ENCODE measurements at places on chromosomes 5 and 9. TPM values are rescaled to one million over a fixed set of nuclear protein-coding genes. Genes with fewer than 3 reads are reported as not detected.

The LMX1B gene
- not detected for total RNA-seq

- no peak for DNase-seq
Measured at GRCh38 chr5:53114988-53115387, 5.4 kb upstream of the MOCS2 start.

The FAM78A gene
- total RNA-seq: 0.03 TPM

DNA sequence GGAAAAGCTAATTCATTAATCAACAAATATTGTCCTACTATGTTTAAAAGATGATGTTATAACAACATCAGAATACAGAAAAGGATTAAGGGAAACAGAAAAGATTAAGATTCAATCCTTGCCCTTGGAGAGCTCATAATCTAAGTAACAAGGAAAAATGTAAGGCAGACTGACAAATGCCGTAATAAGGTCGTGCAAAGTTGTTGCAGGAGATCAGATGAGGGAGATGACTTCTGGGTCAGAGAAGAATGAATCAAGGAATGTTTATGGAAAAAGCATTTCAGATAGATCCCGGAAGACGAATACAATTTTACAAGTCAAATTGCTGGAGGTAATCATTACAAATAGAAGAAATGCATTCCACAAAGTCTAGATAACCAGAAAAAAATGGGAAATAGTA is 6.4 kb downstream of the ADAMTS6 start:
- DNase-seq: no peak

DNA sequence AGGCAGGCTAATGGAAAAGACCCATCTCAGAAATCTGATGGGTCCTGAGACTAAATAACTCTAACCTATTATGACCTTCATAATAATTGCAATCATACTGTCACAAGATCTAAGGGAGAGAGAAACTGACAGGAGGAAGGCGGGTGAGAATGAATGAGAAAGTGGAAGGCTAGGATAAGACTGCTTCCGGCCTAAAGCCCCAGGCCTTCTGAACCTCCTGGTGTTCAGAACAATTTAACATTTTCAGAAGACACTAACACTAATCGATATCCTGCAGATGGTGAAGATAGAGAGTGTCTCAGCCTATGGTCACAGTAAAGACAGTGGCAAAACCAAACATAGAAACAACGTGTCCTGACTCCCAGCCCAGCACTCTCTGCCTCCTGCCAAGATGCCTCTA is 1.2 kb downstream of the RPS14 start:
- no peak for DNase-seq

- no peak for DNase-seq
Measured at GRCh38 chr9:71557310-71557709, 211.0 kb downstream of the CEMIP2 start.

GRCh38 chr9:83509402-83509801 is 28.8 kb downstream of the FRMD3 start:
- DNase-seq: peak; percentile 64

- DNase-seq: no peak
Measured at GRCh38 chr5:132226516-132227234, 978 bp downstream of the P4HA2 start.

The MEGF10 gene
- total RNA-seq: 0.03 TPM

DNA sequence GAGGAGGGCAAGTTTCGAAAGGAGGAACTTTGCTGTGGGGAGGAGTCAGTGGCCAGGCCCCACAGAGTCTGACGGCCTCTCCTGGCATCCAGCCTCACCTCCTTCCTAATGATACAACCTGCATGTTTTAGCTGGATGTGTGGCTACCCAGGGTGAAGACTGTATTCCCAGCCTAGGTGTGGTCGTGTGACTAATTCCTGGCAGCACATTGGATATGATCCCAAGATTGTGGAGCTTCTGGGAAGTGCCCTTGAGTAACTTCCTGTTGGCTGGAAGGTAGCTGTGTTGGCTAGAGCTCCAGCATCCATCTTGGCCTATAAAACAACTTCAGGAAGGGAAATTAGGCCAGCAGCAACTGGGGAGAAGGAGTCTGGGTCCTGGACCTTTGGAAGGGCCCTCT is 19.0 kb upstream of the LPCAT1 start:
- no peak for DNase-seq

The FSTL4 gene
- 3.6 TPM for total RNA-seq

The CCL27 gene
- total RNA-seq: not detected

The IQGAP2 gene
- total RNA-seq: not detected

The IFNB1 gene
- not detected for total RNA-seq

The GABRA1 gene
- not detected for total RNA-seq

The ACTL7A gene
- total RNA-seq: not detected

The MVB12B gene
- 7.8 TPM for total RNA-seq

The ARAP3 gene
- 8.1 TPM for total RNA-seq

The SLC46A2 gene
- not detected for total RNA-seq

The GFI1B gene
- 0.05 TPM for total RNA-seq

DNA sequence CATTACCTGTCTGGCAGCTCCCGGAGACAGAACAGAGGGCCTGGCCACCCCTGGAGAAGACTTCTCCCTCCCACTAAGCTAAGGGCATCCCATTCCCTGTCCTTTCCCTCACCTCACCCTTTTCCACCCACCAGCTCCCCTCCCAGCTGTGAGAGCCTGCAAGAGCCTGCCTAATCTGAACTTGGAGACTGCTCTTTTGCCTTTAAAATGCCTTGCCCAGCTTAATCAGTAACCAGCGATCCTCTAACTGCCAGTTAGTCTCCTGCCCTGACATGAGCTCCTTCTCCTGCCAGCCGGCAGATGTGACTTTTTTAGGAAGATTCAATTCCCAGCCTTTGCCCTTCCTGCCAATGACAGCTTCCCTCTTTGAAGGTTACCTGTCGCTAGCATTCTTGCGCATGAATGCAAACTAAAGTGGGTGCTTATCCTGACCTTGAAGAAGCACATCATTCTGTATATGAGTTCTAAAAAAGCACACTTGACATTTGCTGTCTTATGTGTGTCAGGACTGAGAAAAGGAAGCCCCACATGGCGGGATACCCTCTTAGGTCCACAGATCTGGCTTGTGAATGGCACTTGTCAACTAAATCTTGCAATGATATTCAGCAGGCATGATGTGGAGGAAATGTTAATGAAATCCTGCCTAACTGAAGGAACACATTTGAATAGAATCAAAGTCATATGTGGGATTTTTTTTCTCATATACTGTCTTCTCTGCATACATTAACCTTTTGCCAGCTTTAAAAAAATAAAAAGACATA is 411.2 kb upstream of the SLC30A5 start:
- DNase-seq: no peak

DNA sequence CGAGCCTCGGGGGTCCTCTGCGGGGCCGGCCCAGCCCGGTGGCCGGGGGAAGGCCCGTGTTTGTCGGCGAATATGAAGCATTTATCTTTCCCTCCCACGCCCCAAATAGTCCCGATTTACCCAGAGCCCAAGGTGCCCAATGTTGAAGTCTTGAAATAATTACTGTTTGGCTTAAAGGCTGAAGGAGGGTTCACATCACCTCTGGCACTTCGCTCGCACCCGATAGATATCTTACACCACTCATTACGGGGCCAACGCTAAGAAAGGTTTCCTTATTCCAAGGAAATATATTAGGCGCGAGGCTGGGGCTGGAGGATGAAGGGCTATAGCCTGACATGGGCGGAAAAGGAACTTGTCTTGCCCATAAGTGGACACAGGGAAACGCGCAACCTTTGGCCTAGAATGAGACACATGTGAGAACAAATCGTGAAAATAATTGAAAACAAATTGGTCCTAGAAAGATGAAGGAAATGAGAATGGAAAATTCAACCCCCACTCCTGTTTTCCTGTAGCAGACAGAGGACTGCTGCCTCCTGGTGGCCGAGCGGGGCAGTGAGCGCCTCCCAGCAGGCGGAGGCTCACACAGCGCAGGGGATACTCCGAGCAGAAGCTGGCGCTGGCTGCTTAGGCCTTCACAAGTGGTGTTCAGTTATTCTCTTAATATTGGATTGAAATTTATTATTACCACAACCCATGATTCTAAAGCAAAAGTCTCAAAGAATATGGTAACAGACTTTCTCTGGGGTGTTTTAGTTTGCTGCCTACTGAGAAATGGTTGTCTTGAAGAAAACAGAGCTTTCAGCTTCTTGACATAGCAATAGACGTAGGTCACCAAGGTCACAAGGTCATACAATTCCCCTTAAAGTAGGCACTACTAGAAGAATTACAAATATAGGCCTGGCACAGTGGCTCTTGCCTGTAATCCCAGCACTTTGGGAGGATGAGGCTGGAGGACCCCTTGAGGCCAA is 7.9 kb downstream of the CCL21 start:
- DNase-seq: peak; percentile 54

- no peak for DNase-seq
Measured at GRCh38 chr9:121707477-121708424, 56.3 kb downstream of the DAB2IP start.

DNA sequence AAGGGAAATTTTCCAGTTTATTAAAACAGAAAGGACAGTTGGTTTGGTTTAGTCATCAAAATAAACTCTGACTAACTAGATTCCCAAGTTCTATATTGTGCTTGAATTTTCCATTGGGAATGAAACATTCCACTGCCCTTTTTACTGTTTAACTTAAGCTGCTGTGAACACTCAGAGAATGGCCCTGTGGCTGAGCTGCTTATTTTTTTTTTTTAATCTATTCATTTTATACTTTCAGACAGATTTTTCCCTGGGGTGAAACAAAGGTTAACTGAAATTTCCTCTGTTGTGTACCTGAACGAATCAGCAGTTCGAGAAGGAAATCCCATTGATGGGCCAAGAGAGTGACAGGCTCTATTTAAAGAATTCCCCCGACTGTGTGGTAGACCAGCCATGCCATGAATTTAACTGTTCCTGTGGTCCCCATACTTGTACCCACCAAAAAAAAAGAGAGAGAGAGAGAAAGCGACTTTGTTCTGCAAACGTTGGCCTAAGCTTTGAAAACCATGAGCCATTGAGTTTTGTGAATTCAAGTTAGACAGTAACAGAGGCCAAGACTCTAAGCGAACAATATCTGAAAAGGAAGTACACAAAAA is 138.7 kb upstream of the GRHPR start:
- peak; percentile 80 for DNase-seq

GRCh38 chr5:130536691-130537090 is 628.4 kb downstream of the HINT1 start:
- no peak for DNase-seq

The FCN2 gene
- total RNA-seq: not detected

DNA sequence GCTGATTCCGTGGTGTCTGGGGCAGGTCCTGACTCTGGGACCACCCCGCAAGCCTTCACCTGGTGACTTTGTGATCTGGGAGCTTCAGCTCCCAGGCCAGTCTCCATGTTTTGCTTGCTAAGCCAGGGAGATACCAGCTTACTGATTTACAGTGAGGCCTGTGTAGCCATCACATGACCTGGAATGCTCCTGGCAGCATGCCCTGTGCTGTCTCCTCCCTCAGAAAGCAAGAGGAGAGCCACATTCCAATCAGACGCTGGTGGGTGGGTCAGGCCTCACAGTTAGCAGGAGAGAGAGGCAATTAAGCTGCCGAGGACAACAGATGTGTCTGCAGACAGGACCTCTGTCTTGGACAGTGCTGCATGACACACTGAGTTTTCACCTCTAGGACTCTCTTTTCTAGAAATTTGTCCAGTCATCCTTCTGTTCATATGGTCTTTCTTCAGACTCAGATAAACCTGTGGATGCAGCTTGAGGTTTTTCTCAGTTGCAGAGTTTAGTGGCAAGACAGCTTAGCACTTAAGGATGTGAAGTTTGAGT is 24.4 kb upstream of the GRPEL2 start:
- DNase-seq: peak; percentile 96

The SLC22A4 gene
- 4.4 TPM for total RNA-seq

DNA sequence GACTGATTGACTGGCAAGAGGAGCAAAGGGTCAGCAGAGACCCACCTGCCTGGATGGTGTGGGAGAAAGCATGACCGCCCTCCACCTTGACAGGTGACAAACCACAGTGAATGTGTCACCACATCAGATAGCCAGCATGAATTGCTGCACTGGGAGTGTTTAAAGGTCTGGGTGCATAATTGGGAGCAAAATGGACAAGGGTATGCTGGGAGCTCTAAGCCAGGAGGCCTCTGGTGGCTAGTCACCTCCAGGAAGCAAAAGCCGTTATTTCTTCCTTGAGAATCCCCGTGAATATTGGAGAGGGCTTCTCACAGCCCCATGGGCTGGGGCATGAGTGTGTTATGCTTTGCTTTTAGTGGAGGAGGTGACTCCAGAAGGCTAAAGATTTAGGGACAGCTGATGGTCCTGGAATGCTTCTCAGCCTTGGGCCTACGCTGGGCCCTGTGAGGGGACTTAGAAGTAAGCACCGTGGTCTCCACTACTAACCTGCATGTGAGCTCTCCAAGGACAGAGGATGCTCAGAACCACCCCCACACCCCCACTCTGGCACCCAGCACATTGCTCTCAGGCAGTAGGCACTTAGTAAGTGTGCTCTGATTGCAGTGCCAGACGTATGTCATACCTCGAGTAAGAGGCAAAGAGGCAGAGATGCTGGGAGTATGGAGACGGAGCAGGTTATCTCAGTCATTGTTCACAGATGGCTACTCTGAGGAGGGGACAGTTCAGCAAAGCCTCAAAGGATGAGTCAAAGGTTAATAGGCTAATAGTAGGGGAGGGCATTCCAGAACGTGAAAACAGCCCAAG is 9.1 kb upstream of the IRF1 start:
- no peak for DNase-seq

The NRG2 gene
- not detected for total RNA-seq

The PFN3 gene
- total RNA-seq: not detected

DNA sequence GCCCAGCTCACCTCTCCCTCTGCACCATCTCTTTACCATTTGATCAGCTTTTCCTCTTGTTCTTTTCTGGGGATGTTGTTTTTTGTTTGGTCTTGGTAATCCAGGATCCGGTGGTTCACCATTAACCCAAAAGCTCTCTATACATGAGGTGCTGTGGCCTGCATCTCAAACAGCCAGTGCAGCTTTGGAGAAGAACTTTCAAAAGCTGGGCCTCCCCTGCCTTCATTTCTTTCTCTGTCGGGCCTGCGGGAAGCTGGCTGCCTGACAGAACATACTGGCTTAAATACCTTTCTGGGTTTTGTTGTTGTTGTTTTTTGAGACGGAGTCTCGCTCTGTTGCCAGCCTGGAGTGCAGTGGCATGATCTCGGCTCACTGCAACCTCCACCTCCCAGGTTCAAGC is 12.1 kb downstream of the PSAT1 start:
- DNase-seq: no peak

The NUTM2G gene
- total RNA-seq: not detected

The CERCAM gene
- 29.9 TPM for total RNA-seq

GRCh38 chr5:113292462-113292861 is 142.3 kb downstream of the TSSK1B start:
- DNase-seq: peak; percentile 23

DNA sequence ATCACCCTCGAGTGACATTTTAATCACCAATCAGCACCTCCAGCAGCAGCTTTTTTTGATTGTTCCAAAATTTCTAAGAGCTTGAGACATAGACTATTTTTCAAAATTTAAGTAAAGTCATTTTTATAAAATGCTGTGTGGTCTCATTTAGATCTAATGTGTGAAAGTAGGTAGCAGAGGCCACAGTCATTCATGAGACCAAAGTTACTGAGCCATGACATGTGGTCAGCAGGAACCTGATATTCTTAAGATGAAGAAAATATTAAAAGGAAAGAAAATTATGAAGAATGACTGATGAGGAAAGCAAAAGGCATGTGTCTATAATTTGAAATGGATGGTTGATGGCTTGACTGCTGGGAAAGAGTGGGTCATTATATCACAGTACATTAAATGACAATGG is 7.2 kb downstream of the FREM1 start:
- no peak for DNase-seq

GRCh38 chr9:4742246-4742645 is 1.2 kb upstream of the AK3 start:
- no peak for DNase-seq

GRCh38 chr5:55485073-55485472 is 49.7 kb downstream of the PLPP1 start:
- DNase-seq: no peak

- DNase-seq: peak; percentile 54
Measured at GRCh38 chr9:696332-697323, 144.9 kb upstream of the DMRT1 start.

The ZFYVE16 gene
- 30.1 TPM for total RNA-seq

Data from SJSA1 (cell line).